Stimulated activated CD4-positive, alpha-beta T cell treated with anti-CD3 and anti-CD28 coated beads, TNF-alpha, amount 100 ng/mL, for 24 hours (primary cell): ENCODE measurements at places on chromosomes 2 and 18.

- no peak for DNase-seq
Observed at GRCh38 chr18:24372279-24372872, 25.2 kb downstream of the OSBPL1A start.

- no peak for DNase-seq
Observed at GRCh38 chr2:233199870-233200269, 51.6 kb upstream of the ATG16L1 start.

DNA sequence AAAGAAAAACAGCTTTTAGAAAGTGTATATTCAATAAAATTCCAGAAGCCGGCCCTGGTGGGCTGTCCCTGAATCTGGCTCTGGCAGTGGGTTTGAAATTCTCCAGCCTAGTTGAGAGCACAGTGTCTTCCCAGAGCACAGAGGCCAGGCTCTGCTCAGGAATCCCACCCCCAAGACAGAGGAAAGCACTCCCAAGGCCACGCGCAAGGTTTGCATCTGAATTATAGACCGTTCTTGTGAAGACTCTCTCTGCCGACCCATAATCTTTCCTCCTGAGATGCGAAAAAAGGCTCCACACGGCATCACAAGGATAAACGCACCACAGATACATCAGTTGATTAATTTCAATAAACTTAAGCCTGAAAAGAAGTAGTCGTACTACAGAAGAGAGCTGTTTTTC is 342.2 kb downstream of the CMPK2 start:
- no peak for DNase-seq

DNA sequence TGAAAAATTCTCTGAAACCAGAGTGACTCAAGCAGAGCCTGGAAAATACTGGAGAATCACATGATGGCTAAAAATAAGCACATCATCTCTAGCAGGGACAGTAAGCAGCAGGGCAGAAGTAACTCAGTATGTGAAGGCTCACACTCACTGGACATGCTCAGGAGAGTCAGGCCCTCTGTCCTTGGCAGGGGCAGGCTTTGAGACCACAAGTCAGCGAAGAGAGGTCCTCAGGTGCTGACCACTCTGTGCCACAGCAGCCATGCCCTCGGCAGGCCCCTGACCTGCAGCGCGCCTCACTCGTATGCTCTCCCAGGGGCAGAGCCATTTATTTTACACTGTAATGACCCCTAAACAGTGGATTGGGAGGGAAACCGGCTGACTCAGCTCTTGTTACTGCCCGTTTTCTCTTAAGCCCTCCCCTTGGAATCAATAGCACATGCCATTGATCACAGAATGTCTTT is 76.8 kb downstream of the MAPRE2 start:
- DNase-seq, result no peak

DNA sequence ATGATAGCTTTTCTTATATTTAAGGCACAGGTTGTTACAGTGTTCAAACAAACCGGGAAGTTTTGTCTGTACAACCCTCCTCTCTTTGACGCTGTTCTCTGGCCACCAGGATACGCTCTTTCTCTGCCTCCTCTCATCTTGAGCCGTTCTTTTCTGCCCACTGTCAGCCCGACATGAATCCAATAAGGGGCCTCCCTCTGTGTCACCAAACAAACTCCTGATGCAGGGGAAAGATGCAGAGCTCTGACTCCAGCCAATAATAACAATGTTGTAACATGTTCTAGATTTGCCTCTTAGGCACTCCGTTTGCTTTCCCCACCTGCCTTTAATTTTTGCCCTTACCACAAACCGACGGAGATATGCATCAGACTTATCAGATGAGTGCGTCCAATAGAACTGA is 449.3 kb downstream of the SLC4A3 start:
- DNase-seq, result no peak

GRCh38 chr2:239927424-239927981 is 97.6 kb downstream of the NDUFA10 start:
- peak; percentile 41 for DNase-seq

GRCh38 chr2:199979398-199979797 is 24.0 kb downstream of the MAIP1 start:
- no peak for DNase-seq

- no peak for DNase-seq
Observed at GRCh38 chr2:12543076-12543977, 173.4 kb upstream of the TRIB2 start.

- DNase-seq, result no peak
Observed at GRCh38 chr2:204510709-204511420, 34.4 kb upstream of the PARD3B start.

GRCh38 chr2:204947405-204947804 is 402.1 kb downstream of the PARD3B start:
- no peak for DNase-seq

- DNase-seq, result no peak
Observed at GRCh38 chr2:196389670-196390069, 218.3 kb upstream of the STK17B start.

DNA sequence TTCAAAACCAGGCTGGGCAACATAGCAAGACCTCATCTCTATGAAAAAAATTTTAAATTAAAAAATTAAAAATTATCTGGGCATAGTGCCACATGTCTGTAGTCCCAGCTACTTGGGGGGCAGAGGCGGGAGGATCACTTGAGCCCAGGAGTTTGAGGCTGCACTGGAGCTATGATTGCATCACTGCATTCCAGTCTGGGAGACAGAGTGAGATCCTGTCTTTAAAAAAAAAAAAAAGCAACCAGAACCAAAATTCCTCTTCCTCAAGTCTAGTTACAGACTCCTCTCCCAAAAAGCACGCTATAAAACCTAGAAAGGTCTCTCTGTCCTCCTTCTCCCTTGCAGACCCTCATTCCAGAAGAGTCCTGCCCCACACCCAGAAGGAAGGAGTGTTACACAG is 23.9 kb downstream of the TNFAIP6 start:
- DNase-seq, result no peak

- DNase-seq, result no peak
Observed at GRCh38 chr18:38805256-38805655, 1239.7 kb upstream of the CELF4 start.

DNA sequence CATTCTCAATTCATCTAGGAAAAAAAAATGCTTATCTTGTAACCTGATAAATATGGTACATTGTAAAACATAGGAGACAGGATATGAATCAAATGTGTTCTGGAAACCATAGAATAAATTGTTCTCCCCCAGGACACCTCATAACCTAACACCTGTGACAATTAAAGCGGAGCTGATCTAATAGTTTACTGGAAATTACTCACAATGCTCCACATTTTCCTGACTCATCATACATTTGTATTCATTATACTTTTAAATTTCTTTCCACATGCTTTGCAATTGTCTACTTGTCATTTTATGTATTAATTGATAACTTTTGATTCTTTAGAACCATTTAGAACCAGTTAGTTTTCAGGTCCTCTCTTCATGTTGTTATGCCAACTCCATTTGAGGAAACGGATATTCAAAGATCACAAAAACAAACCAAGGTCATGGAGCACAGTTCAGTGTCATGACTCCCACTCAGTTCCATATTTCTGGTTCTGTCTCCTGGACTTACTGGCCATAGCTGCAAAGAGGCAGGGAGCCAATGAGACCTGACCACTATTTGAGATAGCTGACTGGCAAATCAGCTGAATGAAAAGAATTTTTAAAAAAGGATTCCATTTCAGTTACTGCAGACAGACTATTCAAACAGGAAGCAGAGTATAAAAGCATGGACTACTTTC is 128.5 kb downstream of the CALCRL start:
- DNase-seq, result no peak

DNA sequence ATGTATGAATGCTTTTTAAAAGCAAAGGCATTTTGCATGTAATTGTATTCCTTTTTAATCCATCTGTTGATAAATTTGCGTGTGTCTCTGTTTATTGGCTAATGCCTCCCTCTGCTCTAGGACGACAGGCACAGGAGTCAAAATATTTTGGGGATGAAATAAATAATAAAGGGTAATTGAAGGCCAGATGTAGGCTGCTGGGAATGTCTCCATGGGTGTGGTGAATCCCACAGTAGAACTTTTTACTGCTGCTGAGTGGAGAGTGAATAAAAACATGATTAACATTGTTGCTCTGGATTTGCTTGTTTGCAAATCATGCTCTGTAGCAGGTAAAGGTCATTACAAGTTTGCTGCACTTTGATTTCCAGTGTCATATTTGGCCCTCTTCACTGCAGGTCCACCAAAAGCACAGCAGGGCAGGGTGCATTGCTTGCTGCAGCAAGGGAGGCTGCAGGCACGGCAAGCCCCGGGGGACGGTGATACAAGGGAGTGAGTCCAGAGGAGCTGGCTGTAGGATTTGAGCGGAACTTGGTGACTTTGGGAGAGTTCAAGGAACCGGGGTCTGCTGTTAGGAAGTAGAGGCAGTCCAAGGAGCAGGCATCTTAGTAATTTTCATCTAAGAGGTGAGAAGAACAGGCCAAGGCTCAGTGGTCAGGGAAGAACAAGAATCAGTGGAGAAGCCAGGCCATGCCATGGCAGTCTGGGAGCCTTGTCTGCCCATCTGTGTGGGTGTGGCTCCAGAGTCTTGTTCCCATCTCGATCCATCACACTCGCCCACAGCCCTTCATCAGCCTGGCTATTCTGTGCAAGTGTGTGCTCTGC is 201.5 kb upstream of the RAB6C start:
- DNase-seq, result no peak

DNA sequence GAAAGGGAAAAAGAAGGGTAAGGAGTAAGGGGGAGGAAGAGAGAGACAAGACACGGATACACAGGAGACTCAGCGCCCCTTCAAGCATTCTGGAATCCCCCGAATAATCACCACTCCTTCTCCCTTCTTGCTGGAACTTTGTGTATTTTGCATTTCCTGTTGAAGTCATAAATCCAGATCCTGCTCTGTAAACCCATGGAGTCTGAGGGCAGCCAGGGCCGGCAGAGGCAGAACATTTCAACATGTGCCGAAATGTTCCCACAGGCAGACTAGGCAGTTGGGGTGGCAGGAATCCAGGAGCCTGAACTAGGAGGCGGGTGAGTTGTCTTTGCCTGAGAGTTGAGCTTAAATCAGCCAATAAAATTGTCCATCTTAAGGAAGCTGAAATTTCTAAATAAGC is 193.1 kb downstream of the SH3RF3 start:
- DNase-seq, result no peak

GRCh38 chr2:86241611-86242010 is 42.4 kb downstream of the MRPL35 start:
- no peak for DNase-seq

- no peak for DNase-seq
Observed at GRCh38 chr18:21215490-21215889, 26.5 kb upstream of the GREB1L start.

- no peak for DNase-seq
Observed at GRCh38 chr2:28587526-28588291, 91.8 kb downstream of the PLB1 start.

DNA sequence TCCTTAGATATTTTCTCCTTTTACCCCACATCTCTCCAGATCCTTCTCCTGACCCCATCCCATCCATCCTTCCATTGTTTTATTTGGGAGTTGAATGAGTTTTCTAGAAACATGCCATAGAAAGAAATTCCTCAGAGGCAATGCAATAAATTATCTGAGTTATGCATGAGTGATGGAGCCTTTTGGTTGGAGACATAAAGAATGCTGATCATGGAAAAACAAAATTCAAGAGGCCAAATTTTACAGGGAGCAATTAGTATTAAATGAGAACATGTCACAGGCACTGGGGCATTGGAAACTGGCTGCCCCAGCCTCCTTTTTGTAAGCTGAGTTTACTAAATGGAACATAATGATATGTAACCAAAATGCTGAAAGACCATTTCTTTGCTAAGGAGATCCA is 74.2 kb upstream of the LCLAT1 start:
- no peak for DNase-seq

GRCh38 chr2:192286093-192286701 is 91.5 kb upstream of the TMEFF2 start:
- no peak for DNase-seq

- no peak for DNase-seq
Observed at GRCh38 chr2:37667704-37668103, 3.7 kb downstream of the CDC42EP3 start.

DNA sequence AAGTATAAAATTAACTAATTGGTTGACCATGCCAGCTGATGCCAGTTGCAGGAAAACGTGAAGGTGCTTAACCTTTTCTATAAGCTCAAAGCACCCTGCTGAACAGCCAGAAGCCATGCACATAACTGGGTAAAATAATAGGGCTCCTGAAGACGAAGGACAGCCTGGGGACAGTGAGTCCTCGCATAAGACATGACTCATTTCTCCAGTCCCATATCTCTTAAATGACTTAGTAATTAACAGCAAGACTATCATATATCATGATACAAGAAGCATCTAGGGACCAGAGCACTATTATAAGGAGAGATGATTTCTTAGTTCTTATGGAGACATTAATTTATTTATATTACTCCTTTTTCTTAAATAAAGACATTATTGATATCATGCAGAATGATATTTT is 100.5 kb upstream of the DOK6 start:
- no peak for DNase-seq

GRCh38 chr18:61031626-61032025 is 301.6 kb upstream of the CDH20 start:
- DNase-seq, result no peak

- DNase-seq, result no peak
Observed at GRCh38 chr2:23096906-23097602, 287.9 kb upstream of the KLHL29 start.

DNA sequence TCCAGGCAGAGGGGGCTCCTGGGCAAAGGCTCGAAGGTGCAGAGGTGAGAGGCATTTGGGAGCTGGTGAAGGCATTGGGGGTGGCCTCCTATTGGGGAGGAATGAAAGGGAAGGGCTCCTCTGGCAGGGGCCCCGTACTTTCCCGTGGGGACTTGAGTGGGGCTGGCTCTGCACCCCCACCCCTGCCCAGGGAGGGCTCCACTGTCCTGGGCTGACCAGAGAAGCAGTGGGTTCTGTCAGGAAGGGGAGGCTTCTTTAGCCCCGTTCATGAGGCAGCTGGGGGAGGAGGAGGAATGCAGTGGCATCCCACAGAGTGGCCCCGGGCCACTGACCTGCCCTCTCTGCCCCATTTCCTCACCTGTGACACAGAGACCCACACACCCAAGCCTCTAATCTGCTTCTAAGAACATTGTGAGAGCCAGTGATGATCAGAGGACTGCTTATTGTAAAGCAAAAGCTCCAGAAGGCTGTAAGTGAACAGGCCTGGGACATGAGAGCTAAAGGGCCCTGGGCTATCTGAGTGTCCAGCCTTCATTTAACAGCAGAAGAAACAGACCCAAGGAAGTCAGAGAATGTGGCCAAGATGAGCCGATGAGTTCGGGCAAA is 38.6 kb upstream of the GPAT2 start:
- DNase-seq, result no peak

DNA sequence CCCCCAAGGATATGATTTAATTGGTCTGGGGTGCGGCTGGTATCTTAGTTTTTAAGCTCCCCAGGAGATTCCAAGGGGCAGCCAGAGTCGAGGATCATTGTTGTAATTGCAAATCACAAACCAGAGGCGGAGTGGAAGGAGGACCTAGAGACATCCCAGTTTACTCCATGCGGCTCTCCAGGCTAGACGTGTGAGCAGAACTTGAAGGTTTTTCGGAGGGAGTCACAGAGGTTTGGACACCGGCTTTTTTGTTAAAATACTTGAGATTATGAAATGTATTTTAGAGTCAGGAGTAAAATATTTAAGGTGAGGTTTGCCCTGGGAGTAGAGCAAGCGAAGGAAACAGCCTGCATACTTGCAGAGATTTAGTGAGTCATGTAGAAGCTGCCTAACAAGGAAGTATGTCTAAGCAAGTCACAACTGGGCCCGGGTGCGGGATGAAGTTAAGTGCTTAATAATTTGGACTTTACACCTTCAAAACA is 39.5 kb downstream of the TGOLN2 start:
- no peak for DNase-seq

- no peak for DNase-seq
Observed at GRCh38 chr2:23002234-23002633, 382.7 kb upstream of the KLHL29 start.
